Cardiac muscle cell (in vitro differentiated cells and primary cell): ENCODE measurements at places on chromosomes 4 and X.
A peak's percentile ranks its signal among the peaks of the same experiment; 100 is the strongest.

- DNase-seq = no peak
These were observed 171.9 kb downstream of the DKK2 start for GRCh38 chr4:106864231-106864630.

GRCh38 chr4:10267066-10267465 lies 150.5 kb upstream of the WDR1 start:
- DNase-seq = no peak

DNA sequence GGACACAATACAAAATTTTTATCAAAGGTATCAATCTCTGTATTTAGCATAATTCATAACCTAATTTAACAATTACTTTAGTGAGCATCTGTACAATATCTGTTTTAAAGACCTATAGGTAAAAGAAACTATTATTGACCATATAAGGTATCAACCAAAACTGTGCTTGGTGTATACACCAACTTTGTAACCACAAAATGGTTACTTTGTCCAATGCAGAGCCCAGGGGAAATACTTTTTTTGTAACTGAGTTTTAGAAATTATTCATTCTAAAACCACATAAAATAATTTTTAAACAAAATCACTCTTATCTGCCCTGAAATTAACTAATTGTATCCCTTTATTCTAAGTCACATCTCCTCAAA lies 5.0 kb downstream of the CXXC4 start:
- DNase-seq = no peak

- no peak for DNase-seq
These were observed 16.0 kb downstream of the CRLF2 start for GRCh38 chrX:1196436-1196835.

- no peak for DNase-seq
These were observed 201.8 kb upstream of the FAM9B start for GRCh38 chrX:9235722-9236121.

GRCh38 chr4:109406337-109406931 lies 27.2 kb upstream of the SEC24B start:
- DNase-seq = peak; percentile 78

DNA sequence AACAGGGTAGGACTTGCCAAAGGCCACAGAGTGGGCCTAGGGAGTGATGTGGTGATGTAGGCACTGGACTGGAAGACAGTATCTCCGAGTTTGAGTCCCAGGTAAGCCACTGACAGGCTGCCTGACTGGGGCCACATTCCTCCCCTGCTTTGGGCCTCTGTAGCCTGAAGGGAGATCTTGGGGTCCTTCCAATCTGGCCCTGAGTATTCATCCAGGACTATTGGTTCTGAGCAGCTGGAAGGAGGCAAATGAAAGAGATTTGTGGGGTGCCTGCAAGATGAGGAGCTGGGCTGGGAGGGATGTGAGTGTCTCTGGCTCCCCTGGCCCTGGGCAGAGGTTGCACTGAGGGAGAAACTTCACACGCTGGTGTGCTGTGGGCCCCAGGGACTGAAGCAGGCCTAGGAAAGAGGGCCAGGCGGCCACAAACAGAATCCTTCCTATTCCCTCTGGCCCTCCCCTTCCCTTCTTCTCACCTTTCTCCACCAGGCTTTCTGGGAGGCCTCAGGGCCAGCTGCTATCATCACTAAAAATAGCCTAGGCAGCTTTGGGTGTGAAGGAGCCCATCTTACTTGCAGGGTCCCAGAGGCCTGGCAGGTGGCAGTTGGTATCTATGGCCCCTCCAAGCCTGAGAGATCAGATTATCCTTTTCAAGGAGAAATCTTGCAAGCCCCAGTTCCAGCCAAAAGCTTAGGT lies 70.1 kb downstream of the PJA1 start:
- peak; percentile 35 for DNase-seq
